ENCODE measurements at places on chromosomes 5 and 9.

DNA sequence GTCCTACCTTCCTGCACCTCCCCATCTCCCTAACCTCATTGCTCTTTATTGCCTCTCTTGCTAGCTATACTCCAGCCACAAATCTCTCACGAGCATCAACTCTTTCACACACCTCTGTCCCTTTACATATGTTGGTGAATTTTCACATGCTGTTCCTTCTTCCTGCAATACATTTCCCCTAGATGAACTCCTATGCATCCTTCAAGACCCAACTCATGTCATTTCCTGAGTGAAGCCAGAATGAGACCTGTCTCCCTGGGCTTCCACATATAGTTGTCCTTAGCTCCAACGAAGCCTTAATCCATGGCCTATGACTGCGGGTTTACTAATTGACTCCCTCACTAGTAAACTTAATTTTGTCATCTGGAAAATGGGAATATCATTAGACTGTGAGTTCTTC is 297.3 kb upstream of the PANK3 start:
- no peak for DNase-seq

DNA sequence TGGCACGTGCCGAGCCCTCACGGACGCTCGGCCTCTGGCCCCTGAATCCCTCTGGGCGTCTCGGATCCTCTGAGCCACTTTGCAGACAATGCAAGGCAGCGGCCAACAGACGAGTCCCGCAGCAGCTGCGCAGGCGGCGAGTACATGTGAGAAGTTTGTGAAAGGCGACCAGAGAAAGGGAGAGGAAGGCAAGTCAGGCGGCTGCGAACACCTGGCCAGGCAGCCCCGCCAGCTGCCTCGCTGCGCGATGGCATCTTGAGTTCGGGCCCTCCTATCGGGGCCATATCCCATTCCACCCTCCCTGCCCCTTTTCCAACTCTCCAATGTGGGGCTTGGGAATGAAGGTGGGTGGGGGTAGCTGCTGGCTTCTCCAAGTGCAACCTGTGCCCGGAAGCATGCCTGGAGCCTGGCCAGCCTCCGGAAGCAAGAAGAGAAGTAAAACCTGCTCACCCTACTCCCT is 4.5 kb upstream of the POU4F3 start:
- no peak for DNase-seq

DNA sequence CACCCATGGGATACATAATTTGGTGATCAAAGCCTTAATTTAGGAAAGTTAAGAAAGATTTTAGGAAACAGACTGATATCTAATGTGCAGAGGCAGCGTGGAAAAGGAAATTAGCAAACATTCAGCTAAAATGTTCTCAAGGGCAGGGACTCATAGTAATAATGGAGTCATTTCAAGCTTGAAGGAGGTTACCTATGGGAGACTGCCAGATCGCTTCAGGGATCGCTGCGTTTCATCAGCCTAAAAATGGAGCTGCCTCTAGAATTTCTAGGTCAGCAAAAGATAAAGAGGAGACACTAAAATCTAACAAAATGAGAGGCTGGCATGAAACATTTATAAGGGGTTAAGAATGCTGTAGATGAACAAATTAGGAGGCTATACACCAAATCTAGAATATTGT is 115.5 kb downstream of the APBA1 start:
- no peak for DNase-seq

GRCh38 chr5:1447671-1448361 is 2.6 kb upstream of the SLC6A3 start:
- DNase-seq, result no peak

DNA sequence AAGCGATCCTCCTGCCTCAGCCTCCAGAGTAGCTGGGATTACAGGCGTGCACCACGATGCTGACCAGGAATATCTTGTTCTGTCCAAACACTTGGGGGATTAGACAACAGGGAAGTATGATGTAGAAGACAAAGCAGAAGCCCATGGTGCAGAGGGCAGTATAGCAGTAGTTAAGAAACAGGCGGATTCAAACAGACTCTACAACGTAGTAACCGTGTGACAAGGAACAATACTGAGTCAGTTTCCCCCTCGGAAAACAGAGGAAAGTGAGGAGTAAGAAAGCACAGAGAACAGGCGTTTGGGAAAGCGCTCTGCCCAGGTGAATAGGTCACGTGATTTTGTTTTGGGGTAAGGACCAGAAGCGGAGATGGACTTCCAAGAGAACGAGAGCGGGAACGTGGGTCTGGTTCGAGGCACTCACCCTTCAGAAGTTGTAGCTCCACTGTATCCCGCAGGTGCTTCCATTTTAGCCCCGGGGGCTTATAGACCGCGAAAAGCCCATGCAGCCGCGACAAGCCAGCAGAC is 306 bp downstream of the TRUB2 start:
- no peak for DNase-seq

DNA sequence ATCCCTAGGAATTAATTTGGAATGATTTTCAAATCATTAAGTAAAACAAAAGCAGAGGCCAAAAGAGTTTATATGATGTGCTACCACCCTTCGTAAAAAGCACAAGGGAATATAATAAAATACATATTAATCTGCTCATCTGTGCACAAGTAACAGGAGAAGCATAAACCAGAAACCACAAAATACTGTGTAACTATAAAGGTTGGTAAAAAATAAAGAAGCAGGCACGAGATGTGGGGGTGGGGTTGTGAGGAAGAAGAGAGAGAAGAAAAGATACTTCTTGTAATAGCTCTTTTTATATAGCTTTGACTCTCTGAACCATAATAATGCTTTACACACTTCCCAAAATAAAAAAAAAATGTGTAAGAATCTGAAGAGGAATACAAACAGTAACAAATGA is 214.9 kb upstream of the EFNA5 start:
- no peak for DNase-seq

GRCh38 chr5:142104491-142104890 is 4.1 kb upstream of the NDFIP1 start:
- DNase-seq, result no peak

- DNase-seq, result no peak
Observed at GRCh38 chr5:167413506-167413905, 877.9 kb upstream of the WWC1 start.

DNA sequence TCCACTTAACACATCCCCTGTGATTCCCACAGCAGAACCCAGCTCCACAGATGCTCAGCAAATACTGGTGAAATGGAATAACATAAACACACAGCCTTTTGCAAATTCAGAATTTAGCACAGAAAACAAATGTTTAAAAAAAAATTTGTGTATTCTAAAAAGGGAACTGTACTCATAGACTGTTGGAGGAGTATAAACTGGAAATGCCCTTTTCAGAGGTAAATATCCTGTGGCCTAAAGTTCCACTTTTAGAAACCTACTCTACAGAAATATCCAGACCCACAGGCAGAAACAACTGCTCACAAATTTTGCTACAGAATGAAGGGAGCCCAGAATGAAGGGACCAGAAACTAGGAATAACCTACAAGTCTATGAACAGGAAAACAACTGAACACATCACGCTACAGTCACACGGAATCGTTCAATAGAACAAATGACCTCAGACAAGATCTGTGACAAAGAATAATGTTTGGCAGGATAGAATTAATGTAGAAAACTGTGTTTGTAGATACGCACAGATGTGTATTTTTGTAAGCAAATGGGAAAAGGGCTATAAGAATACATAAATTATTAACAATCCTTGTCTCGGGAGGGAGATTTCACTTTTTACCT is 78.5 kb downstream of the SHB start:
- DNase-seq, result no peak

- DNase-seq, result no peak
Observed at GRCh38 chr5:117261948-117262571, 687.4 kb upstream of the SEMA6A start.

DNA sequence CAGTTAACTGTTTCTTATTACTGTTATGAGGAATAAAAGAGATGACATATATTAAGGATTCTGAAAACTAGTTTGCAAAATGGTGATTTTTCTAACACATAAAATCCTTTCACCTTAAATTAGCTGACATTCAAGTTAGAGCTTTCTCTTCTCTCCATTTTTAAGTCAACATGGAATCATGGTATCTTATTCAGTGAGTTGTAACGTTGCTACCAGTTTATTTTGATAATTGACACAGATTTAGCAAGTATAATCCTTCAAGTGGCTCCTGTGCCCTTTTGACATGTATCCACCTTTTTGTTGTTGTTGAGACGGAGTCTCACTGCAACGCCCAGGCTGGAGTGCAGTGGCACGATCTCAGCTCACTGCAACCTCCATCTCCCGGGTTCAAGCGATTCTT is 58.5 kb downstream of the CSNK1A1 start:
- no peak for DNase-seq

DNA sequence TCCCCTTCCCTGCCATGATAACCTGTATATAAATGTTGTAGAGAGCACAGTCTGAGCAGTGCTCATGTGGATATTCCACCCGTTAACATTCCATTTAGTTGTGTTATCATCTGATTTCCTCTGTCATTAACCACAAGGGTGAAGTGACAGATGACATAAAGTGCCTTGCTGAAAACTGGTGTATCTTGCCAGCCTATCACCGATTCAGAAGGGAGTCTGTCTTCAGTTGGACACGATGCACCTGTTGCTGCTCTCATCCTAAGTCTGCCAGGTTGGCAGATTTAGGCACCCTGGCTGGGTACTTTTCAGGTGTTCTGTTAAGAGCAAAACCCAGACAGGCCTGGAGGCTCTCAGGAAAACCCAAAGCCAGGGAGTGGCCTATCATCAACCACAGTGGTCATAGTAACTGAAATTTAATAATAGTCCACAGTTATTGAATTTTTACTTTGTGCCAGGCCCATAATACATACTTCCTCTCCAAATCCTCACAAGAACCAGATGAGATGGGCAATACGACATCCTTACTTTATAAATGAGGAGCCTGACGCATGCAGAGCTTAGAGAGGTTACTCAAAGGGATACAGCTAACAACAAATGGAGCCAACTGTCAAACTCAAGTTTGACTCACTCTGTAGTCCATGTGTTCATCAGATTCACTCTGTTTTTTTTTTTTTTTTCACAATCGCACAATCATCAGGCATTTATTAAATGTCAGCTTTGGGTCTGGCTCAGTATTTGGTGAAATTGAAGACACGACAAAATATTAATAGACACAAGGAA is 100.7 kb upstream of the SPRY4 start:
- DNase-seq, result no peak

GRCh38 chr9:131274674-131275331 is 1.5 kb downstream of the FAM78A start:
- no peak for DNase-seq

DNA sequence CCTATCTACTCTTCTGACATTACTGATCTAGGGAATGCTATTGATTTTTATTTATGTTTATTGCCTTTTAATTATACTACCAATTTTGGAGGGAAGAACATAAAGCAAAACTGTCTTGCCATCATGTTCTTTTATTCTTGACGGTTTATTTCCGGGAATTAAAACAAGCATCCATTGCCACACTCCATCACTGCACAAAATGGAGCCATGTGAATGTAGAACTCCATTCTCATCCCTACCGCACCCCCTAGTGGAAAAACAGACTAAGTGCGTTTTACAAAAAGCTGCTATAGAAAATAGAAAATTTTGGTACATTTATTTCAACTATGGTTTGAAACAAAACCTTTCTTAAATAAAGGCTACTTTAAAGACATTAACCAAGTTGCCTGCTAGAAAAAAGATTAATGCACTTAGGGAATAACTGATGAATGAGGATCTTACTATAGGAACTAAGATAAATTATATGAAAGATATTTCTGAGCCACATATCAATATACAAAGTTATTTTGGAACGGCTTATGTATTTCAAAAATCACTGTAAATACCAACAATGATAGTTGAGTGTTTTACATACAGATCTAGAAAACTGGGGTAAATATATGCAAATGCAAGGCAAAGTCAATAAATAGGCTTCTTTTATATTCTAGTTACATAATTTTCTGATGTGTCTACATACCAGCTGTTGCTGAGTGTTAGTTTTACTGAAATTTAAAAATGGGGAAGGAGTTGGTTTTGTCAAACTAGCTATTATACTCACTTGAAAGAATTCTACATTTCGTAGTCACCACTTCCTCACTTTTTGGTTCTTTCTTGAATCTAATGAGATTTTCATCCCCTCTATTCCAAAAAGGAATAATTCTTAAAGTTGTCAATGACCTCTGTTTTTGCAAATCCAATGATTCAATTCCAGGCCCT is 26.5 kb downstream of the OXCT1 start:
- peak; percentile 52 for DNase-seq

- no peak for DNase-seq
Observed at GRCh38 chr9:37840560-37841194, 40.1 kb downstream of the DCAF10 start.

GRCh38 chr9:88221105-88221504 is 82.8 kb upstream of the SPATA31C2 start:
- no peak for DNase-seq

DNA sequence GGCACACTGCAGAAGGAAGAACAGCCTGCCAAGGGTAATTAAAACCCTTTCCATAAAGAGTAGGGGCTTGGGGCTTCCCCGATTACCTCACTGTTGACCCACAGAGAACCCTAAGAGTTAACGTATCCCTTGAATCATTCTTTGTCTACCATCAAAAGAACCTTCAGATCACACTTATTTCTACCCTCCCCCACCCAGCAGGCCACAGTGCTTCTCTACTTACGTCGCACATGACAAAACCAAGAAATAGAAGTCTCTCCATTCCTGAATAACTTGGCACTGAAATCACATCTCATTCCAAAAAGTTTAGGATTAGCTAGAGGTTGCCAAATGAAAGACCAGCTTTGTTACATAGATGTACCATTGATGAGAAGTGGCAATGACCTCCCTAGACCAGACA is 268.7 kb upstream of the GAS1 start:
- DNase-seq, result no peak

DNA sequence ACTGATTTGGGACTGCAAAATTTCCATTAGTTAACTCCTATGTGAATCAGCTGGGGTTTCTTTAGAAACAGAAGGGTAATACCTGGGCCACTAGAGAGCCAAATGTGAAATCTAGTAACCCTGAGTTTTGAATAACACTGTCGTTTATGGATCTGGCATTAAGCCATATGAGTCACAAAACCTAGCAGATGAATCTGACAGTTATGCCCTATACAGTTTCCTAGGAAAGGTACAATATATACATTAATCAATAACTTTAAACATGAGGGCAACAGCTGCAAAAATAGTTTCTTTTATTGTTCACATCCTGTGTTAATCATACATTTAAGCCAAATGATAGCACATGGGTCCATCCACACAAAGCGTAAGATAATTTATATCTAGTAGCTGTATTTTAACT is 56.9 kb downstream of the PAM start:
- no peak for DNase-seq

GRCh38 chr5:31965227-31965626 is 208.9 kb downstream of the GOLPH3 start:
- DNase-seq, result peak; percentile 32

GRCh38 chr9:27945386-27945785 is 372.1 kb upstream of the C9orf72 start:
- no peak for DNase-seq

GRCh38 chr5:147576646-147577535 is 67.0 kb upstream of the DPYSL3 start:
- DNase-seq, result no peak

DNA sequence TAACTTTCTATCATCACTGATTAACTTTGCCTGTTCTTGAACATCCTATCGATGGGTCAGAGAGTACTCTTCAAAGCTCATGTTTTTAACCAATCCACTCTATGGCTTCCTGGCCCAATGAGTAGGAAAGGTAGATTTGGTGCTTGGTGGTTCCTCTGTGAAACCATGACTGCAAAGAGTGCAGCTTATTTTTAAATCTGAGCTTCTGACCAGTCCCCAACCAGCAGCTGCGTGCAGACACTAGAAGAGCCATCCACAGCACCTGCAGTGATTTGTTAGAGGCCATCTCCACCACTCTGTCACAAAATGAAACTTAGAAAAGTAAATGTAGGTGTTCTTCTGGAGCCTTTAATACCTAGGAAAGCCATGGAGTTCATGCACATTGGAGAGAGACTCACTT is 107.3 kb upstream of the WWC1 start:
- DNase-seq, result no peak

GRCh38 chr9:80569236-80569635 is 997.5 kb downstream of the TLE4 start:
- DNase-seq, result no peak
